ENCODE measurements at places on chromosomes 5 and 9.

- no peak overlapping the region for H3K4me3 ChIP-seq
- no peaks in the 10 kb centered on the region for H3K27me3 ChIP-seq
- H3K27ac ChIP-seq = no peak overlapping the region
- no peaks in the 10 kb centered on the region for H3K4me1 ChIP-seq
Observed at GRCh38 chr9:76296561-76297310, 97.5 kb downstream of the RFK start.

DNA sequence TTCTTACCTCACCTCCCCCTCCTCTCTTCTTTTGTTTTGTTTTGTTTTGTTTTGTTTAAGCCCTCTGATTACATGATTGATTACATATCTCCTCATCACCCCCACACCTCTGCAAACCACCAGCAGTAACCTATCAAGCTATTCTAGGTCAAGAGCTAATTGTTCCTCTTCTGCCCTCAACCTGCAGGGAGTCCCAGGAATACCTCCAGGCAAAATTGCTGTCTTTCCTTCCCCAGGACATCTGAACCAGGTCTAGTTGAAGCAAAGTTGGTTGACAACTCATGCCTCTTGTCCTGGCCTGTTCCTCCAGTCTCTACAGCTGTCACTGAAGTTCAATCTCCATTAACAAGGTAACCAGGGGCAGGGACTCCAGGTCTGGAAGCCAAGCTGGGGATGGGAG lies 80.0 kb upstream of the PTGER4 start:
- no peak overlapping the region for H3K4me3 ChIP-seq
- DNase-seq = no peak
- H3K27ac ChIP-seq = no peak overlapping the region
- H3K27me3 ChIP-seq = no peaks in the 10 kb centered on the region
- peaks cover 22% of the 10 kb centered on the region for H3K4me1 ChIP-seq

- H3K27ac ChIP-seq = no peak overlapping the region
- H3K36me3 ChIP-seq = no peaks in the 10 kb centered on the region
- peaks cover 20% of the 10 kb centered on the region for H3K27me3 ChIP-seq
- DNase-seq = no peak
Observed at GRCh38 chr5:135497971-135498636, 37.7 kb downstream of the NEUROG1 start.

GRCh38 chr9:127858041-127858512 lies 3.6 kb upstream of the ENG start:
- no peaks in the 10 kb centered on the region for H3K27me3 ChIP-seq
- DNase-seq = no peak
- H3K4me1 ChIP-seq = peaks cover 53% of the 10 kb centered on the region
- H3K36me3 ChIP-seq = no peaks in the 10 kb centered on the region
- H3K27ac ChIP-seq = no peak overlapping the region

- no peak overlapping the region for H3K27ac ChIP-seq
- no peak for DNase-seq
- no peaks in the 10 kb centered on the region for H3K36me3 ChIP-seq
- H3K27me3 ChIP-seq = no peaks in the 10 kb centered on the region
Observed at GRCh38 chr5:1393571-1394501, 48.9 kb upstream of the CLPTM1L start.

DNA sequence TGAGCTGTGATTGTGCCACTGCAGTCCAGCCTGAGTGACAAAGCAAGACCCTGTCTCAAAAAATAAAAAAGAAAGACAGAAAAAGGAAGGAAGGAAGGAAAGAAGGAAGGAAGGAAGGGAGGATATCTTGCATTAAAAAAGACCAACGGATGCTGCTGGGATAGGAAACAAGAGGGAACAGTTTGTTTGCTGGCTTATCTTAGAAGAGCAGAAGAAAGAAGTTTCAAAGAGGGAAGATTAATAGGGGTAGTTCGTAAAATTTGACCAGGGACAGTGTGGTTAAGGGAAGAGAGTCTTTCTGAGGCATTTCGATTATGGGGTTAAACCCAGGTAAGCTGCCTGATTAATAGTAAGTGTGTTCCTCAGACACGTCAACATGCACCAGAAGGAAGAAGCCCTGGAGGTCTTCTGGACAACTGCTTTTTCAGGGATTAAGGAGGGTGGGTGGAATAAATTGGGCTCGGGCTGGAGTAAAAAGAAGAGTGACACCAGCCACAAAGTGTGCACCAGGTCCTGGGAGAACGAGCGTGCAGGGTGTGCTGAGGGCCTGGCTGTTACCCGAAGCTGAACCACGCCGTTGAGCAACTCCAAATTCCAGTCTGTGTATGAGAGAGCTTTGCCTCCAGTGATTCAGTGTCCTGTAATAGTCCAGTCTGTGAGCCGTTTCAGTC lies 24.8 kb downstream of the FYB1 start:
- no peak overlapping the region for H3K27ac ChIP-seq
- H3K4me3 ChIP-seq = no peak overlapping the region
- DNase-seq = no peak
- H3K36me3 ChIP-seq = no peaks in the 10 kb centered on the region
- H3K27me3 ChIP-seq = no peaks in the 10 kb centered on the region
- peaks cover 13% of the 10 kb centered on the region for H3K4me1 ChIP-seq

- DNase-seq = peak; percentile 5
- H3K4me1 ChIP-seq = peaks cover 15% of the 10 kb centered on the region
- H3K27ac ChIP-seq = no peak overlapping the region
- H3K27me3 ChIP-seq = no peaks in the 10 kb centered on the region
Observed at GRCh38 chr5:102286476-102286875, 9.6 kb downstream of the SLCO4C1 start.

- no peaks in the 10 kb centered on the region for H3K27me3 ChIP-seq
- peak within 1 kb of the TSS; percentile 84 for H3K27ac ChIP-seq
- peak; percentile 93 for DNase-seq
- peaks cover 42% of the 10 kb centered on the region for H3K4me1 ChIP-seq
- no peaks in the 10 kb centered on the region for H3K36me3 ChIP-seq
Observed at GRCh38 chr9:111895996-111896941, at the start of gene UGCG. Gene UGCG, plus strand, starts transcription at chr9:111896814. Its CDS starts 402 bp downstream, at chr9:111897216.
